ENCODE measurements at places on chromosomes 1 and 21. TPM values are rescaled to one million over a fixed set of nuclear protein-coding genes. Genes with fewer than 3 reads are reported as not detected.
A peak's percentile ranks its signal among the peaks of the same experiment; 100 is the strongest.

Gene PRELP
- 1.3 TPM for polyA plus RNA-seq

- peak; percentile 59 for DNase-seq
Observed at GRCh38 chr1:3775490-3776230, 3.1 kb downstream of the SMIM1 start.

DNA sequence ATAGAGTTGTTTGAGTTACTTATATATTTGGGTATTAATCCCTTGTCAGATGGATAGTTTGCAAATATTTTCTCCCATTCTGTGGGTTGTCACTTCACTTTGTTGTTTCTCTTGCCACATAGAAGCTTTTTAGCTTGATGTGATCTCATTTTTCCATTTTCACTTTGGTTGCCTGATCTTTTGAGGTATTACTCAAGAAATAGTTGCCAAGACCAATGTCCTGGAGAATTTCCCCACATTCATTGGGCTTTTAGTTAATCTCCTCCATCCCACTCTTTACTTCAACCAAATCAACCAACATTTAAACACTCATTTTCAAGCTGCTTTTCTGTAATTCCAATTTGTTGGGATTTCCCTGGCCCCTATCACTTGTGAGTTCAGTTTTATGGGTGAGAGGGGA is 69.0 kb downstream of the LEPR start:
- DNase-seq, result no peak

- no peak for DNase-seq
Observed at GRCh38 chr1:202221911-202222909, 28.6 kb downstream of the LGR6 start.

DNA sequence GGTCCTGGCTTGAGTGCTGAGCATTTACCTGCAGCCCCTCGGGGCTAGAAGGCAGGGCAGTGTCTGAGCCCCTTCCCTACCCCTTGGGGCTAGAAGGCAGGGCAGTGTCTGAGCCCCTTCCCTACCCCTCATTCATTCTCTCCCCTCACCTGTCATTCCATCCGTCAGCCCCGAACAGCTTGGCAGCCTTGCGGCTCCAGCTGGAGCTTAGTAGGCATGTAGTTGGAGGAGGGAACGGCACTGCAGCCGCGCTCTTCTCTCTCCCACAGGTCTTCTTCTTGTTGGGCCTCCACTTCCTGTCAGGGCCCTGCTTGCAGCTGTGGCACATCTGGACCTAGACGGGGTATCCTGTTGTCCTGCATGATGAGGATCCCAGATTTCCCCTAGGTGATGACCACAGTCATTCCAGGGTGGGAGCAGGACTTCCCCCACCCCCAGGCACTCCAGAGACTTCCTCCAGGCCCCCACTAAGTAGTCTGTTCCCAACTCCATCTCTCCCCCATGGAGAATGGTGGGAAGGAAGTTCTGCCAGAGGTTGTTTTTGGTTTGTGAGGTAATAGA is 22.2 kb downstream of the MAPKAPK2 start:
- DNase-seq, result no peak

DNA sequence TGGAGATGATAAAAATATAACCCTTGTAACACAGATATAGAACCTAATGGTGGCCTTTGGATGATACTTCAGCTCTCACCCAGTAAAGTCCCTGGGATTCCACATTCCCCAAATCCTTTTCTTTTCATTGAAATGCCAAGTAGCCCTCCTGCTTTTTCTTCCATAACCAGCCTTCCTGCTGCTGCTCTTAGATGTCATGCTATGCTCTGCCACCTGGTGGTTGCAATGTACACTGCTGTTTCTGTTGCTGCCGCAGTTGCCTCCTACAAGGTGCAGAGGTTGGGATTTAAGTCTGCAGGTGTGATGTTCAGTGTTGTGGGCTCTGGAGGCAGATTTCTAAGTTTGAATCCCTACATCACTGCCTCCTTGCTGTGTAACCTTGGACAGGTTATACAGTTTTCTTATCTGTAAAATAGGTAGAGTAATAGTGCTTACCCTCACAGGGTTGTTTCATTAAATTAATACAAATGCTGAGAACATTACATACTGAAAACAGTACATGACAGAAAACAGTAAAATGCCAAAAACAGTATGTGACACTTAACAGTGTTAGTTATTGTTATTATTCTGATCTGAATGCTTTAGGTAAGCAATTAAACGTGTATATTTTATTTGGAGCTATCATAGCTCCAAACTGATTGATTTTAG is 64.3 kb downstream of the CAMSAP2 start:
- DNase-seq, result no peak

GRCh38 chr1:145889722-145890121 is 4.1 kb upstream of the ANKRD35 start:
- DNase-seq, result no peak

Gene HUNK
- 5.3 TPM for polyA plus RNA-seq

Gene COL8A2
- 0.99 TPM for polyA plus RNA-seq

- no peak for DNase-seq
Observed at GRCh38 chr1:239731082-239731748, 344.8 kb downstream of the CHRM3 start.

DNA sequence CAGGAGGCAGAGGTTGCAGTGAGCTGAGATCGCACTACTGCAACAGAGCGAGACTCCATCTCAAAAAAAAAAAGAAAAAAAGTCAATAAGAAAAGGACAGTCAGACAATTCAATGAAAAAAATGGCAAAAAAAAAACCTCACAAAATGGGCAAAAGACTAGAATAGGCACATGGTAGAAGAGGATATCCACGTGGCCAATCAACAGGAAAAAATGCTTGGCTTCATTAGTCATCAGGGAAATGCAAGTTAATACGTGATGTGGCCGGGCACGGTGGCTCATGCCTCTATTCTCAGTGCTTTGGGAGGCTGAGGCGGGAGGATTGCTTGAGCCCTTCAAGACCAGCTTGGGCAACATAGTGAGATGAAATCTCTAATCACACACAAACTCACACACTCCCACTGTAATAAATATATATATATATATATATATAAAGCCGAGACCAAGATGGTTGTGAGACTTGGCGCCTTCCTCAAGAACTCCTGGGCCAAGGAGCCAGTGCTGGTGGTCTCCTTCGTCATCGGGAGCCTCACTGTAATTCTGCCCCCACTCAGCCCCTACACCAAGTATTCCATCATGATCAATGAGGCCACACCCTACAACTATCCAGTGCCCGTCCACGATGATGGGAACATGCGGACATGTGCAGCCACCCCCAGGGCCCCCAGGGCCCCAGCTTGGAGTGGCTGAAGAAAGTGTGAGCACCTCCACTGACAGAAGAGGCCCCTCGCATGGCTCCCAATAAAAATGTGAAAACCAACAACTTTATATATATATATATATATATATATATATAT is 22.9 kb upstream of the LEFTY2 start:
- DNase-seq, result no peak

GRCh38 chr1:85074365-85074964 is 26.2 kb upstream of the MCOLN3 start:
- DNase-seq, result no peak

- no peak for DNase-seq
Observed at GRCh38 chr21:26106562-26106961, 64.0 kb downstream of the APP start.

GRCh38 chr21:24737296-24737850 is 869.9 kb downstream of the MRPL39 start:
- no peak for DNase-seq

Gene ZSWIM5
- 4.2 TPM for polyA plus RNA-seq

Gene GPR61
- 0.70 TPM for polyA plus RNA-seq

DNA sequence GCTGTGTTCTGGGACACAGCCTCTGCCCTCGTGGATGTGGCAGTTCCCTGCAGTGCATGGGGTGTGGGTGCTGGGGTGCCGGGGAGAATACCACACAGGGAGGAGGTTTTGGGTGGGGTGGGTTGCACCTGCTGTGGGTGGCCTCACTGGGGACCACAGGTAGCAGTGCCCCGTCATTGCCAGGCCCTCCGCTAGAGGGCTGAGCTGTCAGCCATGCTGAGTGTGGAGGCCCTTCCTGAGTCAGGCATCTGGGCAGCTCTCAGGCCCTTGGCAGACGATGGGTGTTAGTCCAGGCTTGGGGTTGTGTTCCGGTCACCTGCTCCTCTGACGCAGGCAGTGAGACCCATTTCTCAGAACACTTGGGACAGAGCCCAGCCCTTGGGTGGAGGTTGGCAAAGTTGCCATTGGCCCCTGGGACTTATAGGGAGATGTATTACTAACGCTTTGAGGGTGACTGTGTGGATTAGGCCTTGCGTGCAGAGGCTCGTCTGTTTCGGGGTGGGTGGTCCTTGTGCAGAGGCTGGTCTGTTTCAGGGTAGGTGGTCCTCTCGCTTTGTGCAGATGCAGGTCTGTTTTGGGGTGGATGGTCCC is 23.9 kb downstream of the PCNT start:
- DNase-seq, result no peak

- peak; percentile 18 for DNase-seq
Observed at GRCh38 chr1:228379666-228380065, 27.0 kb downstream of the TRIM11 start.

- peak; percentile 78 for DNase-seq
Observed at GRCh38 chr1:228765168-228765946, 30.1 kb downstream of the RHOU start.

DNA sequence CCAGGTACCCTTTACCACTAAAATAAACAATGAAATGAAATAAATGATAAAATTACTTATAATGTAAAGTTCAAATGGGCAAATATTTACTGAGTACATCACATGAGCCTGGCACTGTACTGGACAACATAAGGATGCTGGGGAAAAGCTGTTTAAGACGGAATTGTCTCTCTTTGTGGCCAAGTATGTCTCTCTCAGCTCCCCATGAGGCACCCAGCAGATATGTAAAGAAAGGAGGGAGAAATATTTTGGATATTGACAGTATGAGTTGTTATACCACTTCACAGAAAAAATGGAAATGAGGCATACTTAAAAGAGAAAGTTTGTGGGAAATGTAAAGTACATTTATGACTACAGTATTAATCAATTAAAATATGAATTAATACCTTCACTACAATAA is 1.0 kb upstream of the TNFSF4 start:
- DNase-seq, result no peak
